Stimulated activated CD4-positive, alpha-beta T cell treated with anti-CD3 and anti-CD28 coated beads, Interleukin-1b, Interleukin-23, amount 100 ng/mL, for 24 hours (primary cell): ENCODE measurements at places on chromosomes 5 and 9.

DNA sequence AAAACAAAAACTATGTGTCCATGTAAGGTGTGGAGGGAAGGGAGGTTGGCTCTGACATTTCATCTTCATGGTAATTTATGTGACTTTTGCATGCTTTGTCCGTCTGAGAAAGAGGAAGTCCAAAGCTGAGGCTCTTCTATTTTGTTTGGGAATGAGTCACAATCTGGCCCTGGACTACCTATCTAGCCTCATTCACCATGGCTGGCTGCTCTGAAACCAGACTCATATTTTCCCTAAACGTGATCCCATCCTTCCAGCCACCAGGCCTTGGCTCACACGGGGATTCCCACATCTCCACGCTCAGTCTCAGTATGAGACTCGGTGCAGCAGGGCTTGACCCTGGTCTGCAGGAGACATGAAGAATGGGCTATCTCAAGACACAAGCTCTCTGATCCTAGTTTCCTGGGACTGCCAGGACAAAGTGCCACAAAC lies 672.8 kb downstream of the ACTL7B start:
- DNase-seq = no peak

GRCh38 chr9:89505911-89506310 lies 8.0 kb upstream of the SEMA4D start:
- no peak for DNase-seq

- DNase-seq = no peak
Observed at GRCh38 chr9:128610897-128611296, 45.8 kb downstream of the DYNC2I2 start.

GRCh38 chr9:106417685-106418084 lies 445.3 kb upstream of the ZNF462 start:
- DNase-seq = no peak
